ENCODE measurements at places on chromosomes 7 and 10. TPM values are rescaled to one million over a fixed set of nuclear protein-coding genes. Genes with fewer than 3 reads are reported as not detected.

GRCh38 chr7:14888962-14889361 is 13.6 kb downstream of the DGKB start:
- no peak overlapping the region for H3K27ac ChIP-seq
- no peak overlapping the region for H3K4me3 ChIP-seq
- H3K27me3 ChIP-seq: no peaks in the 10 kb centered on the region
- no peak for DNase-seq
- H3K4me1 ChIP-seq: peaks cover 6% of the 10 kb centered on the region
- no peaks in the 10 kb centered on the region for H3K36me3 ChIP-seq

DNA sequence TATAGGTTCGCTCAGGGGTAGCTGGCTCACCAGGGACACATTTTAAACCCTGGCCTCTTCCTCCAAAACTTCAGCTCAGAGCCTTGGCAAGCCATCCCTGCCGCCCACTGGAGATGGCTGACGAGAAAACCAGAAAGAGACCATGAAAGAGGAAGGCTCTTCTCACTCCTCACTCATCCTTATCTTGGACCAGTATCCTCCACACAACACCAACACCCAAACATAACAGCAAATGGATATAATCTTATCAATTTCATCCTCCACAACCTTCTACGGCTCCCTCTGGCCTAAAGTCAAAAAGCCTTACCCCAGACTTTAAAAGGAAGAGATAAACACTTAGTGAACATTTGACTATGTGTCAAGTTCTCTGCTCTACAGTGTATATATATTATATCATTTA is 26.9 kb downstream of the DLG5 start:
- no peak for DNase-seq
- H3K4me3 ChIP-seq: no peak overlapping the region
- H3K27me3 ChIP-seq: no peaks in the 10 kb centered on the region
- H3K27ac ChIP-seq: no peak overlapping the region

GRCh38 chr7:102421706-102422240 is 11.6 kb upstream of the ORAI2 start:
- no peaks in the 10 kb centered on the region for H3K27me3 ChIP-seq
- no peak for DNase-seq
- no peak overlapping the region for H3K27ac ChIP-seq
- H3K36me3 ChIP-seq: peaks cover 29% of the 10 kb centered on the region
- no peak overlapping the region for H3K4me3 ChIP-seq
- H3K4me1 ChIP-seq: no peaks in the 10 kb centered on the region

DNA sequence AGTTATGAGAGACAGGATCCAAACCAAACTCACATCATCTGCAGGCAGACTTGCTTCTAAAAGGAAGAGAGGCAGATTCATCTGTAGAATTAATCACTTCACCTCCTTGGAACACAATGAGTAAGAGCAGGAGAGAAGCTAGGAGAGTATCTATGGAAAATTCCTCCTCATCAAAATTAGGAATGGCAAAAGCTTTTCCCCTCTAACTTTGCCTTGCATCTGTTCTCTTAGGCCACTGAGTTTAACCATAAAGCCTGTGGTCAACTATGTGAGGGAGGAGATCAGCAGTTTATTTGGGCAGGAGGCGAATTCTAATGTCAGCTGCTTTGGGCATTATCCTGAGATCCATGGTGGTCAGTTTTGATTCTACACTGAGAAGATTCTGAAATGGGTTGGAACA is 561.7 kb downstream of the GFRA1 start:
- peaks cover 26% of the 10 kb centered on the region for H3K4me1 ChIP-seq
- no peaks in the 10 kb centered on the region for H3K36me3 ChIP-seq
- no peak overlapping the region for H3K4me3 ChIP-seq

AKR1C4 gene
- total RNA-seq: not detected

RPEL1 gene
- not detected for total RNA-seq

GRCh38 chr10:17512341-17513001 is 58.1 kb upstream of the ST8SIA6 start:
- DNase-seq: no peak
- peaks cover 38% of the 10 kb centered on the region for H3K4me1 ChIP-seq
- H3K27me3 ChIP-seq: no peaks in the 10 kb centered on the region
- H3K27ac ChIP-seq: peak overlapping the region; percentile 90
- peak overlapping the region; percentile 3 for H3K4me3 ChIP-seq
- H3K36me3 ChIP-seq: no peaks in the 10 kb centered on the region

DNA sequence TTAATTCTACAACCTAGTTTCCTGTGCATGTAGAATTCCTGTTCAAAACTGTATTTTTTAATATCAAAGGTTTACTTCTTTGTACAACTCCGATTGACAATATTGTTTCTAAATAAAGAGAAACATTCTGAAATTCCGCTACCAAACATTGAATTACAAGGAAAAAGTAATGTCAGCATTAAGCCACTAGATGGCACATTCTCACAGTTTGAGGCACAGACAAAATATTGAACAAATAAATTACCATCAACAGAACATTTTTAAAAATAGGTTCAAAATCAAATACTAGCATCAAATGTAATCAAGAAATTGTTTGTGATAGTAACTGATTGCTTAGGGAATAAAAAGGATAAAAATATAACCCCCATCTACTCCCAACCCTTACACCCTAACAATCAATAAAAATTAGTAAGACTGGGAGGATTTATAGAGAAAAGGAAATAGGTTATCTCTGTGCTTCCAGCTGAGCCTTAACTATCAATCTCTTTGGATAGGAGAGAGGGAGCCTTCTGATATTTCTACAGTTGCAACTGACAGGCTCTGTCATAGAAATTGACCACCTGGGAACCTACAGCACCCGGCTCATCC is 86.6 kb upstream of the C7orf33 start:
- DNase-seq: no peak
- peaks cover 10% of the 10 kb centered on the region for H3K4me1 ChIP-seq
- H3K36me3 ChIP-seq: no peaks in the 10 kb centered on the region
- no peak overlapping the region for H3K4me3 ChIP-seq
- H3K27ac ChIP-seq: no peak overlapping the region

DNA sequence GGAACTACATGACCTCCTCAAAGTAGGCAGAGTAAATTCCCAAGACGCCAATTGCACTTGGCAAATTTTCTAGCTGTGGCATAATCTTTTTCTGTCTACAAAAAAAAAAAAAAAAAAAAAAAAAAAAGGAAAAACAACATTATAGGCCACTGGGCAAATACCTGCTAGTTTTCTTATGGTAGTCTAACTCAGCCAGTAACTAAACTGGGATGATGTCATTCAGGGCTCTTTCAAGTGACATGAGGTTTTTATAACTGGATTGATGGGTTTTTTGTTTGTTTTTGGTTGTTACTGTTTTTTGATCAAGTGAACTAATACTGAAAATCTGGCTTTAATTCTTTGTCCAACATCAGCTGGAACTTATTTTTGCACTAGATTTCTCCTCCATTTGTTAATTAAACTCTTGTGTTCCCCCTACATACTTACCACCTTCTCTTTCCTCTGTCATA is 7.4 kb upstream of the VIM start:
- no peaks in the 10 kb centered on the region for H3K27me3 ChIP-seq
- no peak for DNase-seq
- peak overlapping the region; percentile 92 for H3K27ac ChIP-seq
- no peaks in the 10 kb centered on the region for H3K36me3 ChIP-seq
- no peak overlapping the region for H3K4me3 ChIP-seq
- peaks cover 52% of the 10 kb centered on the region for H3K4me1 ChIP-seq

NUTM2D gene
- total RNA-seq: 3.2 TPM

DNA sequence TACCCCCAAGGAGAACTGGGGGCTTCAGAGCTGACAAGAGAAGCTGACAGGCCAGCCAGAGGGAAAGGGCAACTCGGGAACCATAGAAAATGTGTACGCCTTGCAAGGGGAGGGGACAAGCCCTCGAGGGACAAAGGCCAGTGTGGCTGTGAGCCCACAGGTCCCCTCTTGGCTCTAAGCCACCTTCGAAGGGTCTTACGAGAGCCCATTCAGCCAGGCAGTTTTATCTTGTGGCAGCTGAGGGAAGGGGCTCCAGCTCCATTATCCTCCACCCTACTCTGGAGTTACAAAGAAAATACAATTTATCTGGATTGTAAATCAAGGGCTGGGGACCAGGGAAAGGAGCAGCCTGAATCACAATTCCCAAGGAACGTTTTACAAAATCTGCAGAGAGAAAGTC is 159.5 kb upstream of the ZMIZ1 start:
- H3K27ac ChIP-seq: no peak overlapping the region
- H3K27me3 ChIP-seq: peaks cover 18% of the 10 kb centered on the region
- H3K4me1 ChIP-seq: peaks cover 5% of the 10 kb centered on the region
- H3K4me3 ChIP-seq: no peak overlapping the region

TFR2 gene
- 0.87 TPM for total RNA-seq

DNA sequence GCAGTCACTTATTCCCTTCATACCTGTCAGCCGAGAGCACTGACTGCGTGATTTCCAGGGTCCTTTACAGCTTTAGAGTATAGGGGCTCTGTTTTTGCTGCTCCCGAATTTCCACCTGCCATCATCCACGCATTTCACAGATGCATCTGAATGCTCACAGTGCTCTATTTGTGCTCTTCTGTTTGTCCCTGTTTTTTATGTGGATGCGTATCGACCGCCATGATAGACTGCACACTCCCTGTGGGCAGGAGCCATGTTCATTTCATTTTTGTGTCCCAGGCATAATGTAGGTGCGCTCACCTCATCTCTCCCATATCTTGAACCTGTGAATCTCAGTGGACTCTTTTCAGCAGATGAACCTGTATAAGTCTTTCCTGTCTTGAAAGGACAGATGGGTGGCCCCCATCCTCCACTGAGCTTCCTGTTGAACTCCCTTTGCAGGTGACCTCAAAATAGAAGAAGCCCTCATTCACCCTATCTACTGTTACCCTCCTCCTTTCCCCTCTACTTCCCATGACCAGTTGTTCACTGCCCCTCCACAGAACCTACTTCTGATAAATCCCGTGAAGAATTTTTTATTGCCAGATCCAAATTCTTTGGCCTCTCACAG is 228.4 kb downstream of the CELF2 start:
- no peak overlapping the region for H3K27ac ChIP-seq
- H3K4me3 ChIP-seq: no peak overlapping the region
- H3K27me3 ChIP-seq: no peaks in the 10 kb centered on the region
- peaks cover 2% of the 10 kb centered on the region for H3K36me3 ChIP-seq
- no peaks in the 10 kb centered on the region for H3K4me1 ChIP-seq

DNA sequence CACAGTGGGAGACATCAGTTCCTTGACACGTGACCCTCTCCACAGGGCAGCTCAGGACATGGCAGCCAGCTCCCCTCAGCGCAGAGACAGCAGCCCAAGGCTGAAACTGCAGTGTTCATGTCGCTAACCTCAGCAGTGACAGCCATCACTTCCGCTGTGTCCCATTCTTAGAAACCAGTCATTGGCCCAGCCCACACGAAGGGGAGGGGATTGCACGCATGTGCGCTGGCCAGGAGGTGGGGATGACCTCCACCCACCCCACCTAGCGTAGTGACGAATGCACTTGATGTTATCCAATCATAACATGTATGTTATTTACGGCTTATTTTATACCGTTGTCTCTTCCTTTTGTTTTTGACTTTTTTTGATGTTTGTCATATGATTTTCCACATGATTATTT is 36.9 kb upstream of the EGFR start:
- no peaks in the 10 kb centered on the region for H3K36me3 ChIP-seq
- H3K27me3 ChIP-seq: no peaks in the 10 kb centered on the region
- no peak overlapping the region for H3K4me3 ChIP-seq
- DNase-seq: no peak
- peaks cover 15% of the 10 kb centered on the region for H3K4me1 ChIP-seq

GRCh38 chr10:59300386-59300785 is 62.0 kb downstream of the FAM13C start:
- no peak for DNase-seq
- H3K4me3 ChIP-seq: no peak overlapping the region
- H3K27me3 ChIP-seq: no peaks in the 10 kb centered on the region
- peaks cover 4% of the 10 kb centered on the region for H3K36me3 ChIP-seq
- H3K4me1 ChIP-seq: no peaks in the 10 kb centered on the region
- no peak overlapping the region for H3K27ac ChIP-seq

HOXA10 gene
- 0.12 TPM for total RNA-seq

DNA sequence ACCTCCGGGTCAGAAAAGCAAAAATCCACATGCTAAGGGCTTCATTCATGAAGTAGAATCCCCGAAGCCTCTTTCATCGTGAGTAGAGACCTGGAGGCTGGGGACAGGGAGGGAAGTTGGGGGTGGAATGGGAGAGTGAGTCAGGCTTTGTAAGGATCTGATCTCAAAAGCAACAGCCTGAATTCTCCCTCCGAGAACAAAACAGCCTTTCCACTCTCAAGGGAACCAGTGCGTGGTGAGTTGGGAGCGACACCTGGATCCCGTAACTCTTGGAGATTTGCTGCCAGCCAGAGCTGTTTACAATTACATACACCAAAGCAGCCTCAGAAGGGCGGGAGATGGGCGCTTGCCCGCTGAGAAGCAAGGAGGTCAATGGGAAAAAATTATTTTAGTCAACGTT is 10.8 kb downstream of the AFAP1L2 start:
- H3K36me3 ChIP-seq: no peaks in the 10 kb centered on the region
- H3K4me3 ChIP-seq: no peak overlapping the region
- no peak for DNase-seq
- H3K4me1 ChIP-seq: peaks cover 62% of the 10 kb centered on the region
- H3K27ac ChIP-seq: peak overlapping the region; percentile 22

- DNase-seq: no peak
- peaks cover 69% of the 10 kb centered on the region for H3K27me3 ChIP-seq
- no peak overlapping the region for H3K4me3 ChIP-seq
- peaks cover 11% of the 10 kb centered on the region for H3K4me1 ChIP-seq
- no peak overlapping the region for H3K27ac ChIP-seq
Observed at GRCh38 chr10:117214401-117214800, 17.1 kb downstream of the KCNK18 start.

DNA sequence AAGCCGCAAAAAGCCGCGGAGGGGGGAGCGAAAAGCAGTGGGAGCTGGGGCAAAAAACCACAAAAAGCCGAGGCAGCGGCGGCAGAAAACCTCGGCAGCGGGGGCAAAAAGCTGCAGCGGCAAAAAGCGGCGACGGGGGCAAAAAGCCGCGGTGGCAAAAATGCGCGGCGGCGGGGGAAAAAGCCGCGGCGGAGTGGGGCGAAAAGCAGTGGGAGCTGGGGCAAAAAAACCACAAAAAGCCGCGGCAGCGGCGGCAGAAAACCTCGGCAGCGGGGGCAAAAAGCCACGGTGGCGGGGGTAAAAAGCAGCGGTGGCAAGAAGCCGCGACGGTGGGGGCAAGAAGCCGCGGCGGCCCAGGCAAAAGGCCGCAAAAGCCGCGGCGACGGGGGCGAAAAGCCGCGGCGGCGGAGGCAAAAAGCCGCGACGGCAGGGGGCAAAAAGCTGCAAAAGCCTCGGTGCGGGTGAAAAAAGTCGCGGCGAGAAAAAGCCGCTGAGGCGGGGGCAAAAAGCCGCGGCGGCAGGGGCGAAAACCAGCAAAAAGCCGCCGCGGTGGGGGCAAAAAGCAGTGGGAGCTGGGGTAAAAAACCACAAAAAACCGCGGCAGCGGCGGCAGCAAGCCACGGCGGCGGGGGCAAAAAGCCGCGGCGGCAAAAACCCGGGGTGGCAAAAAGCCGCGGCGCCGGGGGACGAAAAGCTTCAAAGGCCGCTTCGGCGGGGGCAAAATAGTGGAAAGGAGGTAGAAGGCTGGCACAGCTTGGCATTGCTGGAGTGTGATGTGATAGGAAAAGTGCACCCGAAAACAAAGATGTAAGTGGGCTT is 135.9 kb downstream of the ZNF92 start:
- no peak for DNase-seq
- H3K4me1 ChIP-seq: peaks cover 5% of the 10 kb centered on the region
- peak overlapping the region; percentile 51 for H3K4me3 ChIP-seq
- peaks cover 2% of the 10 kb centered on the region for H3K36me3 ChIP-seq
